ENCODE measurements at places on chromosomes 16 and 17. TPM values are rescaled to one million over a fixed set of nuclear protein-coding genes. Genes with fewer than 3 reads are reported as not detected.

DNA sequence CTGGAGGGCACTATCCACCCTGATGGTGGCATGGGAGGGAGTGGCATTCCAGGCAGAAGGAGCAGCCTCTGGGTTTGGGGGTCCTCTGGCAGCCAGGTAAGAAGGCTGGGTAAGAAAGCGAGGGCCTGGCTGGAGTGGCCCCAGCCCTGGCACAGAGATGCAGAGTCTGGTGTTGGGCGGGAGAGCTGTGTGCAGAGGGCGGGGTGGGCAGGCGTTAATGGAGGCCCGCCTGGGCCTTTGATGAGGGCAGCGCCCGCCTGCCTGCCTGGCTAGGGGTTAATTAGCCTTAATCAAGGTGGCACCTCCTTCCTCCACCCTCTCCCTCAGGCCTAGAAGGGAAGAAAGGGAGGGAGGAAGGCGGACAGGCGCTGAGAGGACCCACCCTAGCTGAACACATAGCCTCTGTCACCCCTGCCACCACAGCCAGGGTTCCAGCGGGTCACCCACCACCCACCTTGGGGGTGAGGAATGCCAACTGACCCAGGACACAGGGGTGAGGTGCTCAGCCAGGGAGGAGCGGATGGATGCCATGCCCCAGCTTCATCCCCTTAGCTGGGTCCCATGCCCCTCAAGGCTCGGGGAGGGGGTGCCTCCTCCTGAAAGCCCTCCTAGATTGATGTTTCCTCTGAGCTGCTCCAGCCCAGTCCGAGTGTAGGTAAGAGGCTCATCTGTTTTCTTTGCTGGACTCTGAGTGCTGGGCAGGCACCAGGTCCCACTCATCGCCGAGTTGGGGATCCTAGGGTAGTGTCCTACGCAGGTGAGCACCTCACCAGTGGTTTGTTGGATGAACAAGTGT lies 13.4 kb upstream of the FAM83G start:
- no peak for DNase-seq

DNA sequence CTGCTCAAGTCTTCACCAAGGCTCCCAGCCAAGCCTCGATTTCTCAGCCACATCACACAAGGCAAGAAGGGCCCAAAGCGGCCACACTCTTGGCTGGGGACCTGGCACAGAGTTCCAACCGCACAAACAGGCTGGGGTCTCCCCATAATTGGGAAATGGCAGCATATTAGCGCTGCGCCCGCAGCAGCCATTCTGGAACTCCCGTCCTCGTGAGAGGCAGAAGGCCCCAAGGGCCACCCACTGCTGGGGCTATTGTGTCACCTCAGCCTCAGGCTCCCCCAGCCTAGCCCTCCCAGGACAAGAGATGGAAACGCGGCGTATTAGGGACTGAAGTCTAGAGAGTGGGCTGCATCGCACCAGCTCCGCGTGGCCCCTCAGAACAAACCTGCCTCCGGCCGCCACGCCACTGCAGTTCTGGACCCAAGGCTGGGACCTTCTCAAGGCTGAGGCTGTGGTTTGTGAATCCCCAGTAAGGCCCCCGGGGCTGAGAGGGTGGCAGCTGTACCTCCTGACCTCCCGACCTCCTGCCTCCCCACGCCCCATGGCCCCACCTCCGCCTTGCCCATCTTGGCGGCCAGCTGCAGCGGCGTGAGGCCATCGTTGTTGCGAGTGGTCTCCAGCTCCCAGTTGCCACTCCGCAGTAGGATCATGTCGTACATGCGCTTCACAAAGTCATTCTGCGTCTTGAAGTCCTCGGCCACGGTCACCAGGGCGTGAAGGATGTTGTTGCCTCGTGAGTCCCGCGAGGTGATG lies 25.3 kb downstream of the TRPV3 start:
- no peak for DNase-seq

- DNase-seq = no peak
Observed at GRCh38 chr17:40615068-40615840, 32.4 kb downstream of the SMARCE1 start.

- no peak for DNase-seq
Observed at GRCh38 chr16:9159839-9160550, 68.6 kb downstream of the HAPSTR1 start.

GRCh38 chr16:68086860-68087268 lies 1.7 kb downstream of the NFATC3 start:
- DNase-seq = no peak

DNA sequence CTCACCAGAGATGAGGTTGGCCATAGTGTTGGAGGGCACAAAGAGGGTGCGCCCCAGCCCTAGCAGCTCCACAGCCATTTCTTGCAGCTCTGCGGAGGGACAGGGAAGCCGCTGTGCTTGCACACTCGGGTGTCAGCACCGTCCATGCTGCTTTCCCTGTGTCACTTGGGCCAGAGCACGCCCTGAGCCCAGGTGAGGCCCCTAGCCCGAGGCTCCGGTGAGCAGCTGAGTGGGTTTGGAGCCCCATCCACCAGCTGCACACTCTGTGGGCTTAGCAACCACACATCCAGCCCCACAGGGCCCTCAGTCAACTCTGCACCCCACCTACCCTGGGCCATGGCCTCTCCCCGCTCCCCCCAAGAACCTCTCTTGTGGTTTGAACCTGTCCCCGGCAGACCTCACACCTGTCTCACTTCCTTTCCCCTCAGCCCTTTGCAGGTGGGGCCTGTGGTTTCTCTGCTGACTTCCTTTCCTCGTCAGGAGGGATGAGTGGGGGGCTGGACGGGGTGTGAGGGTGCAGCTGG lies 20.7 kb downstream of the TMEM235 start:
- DNase-seq = peak; percentile 95

DNA sequence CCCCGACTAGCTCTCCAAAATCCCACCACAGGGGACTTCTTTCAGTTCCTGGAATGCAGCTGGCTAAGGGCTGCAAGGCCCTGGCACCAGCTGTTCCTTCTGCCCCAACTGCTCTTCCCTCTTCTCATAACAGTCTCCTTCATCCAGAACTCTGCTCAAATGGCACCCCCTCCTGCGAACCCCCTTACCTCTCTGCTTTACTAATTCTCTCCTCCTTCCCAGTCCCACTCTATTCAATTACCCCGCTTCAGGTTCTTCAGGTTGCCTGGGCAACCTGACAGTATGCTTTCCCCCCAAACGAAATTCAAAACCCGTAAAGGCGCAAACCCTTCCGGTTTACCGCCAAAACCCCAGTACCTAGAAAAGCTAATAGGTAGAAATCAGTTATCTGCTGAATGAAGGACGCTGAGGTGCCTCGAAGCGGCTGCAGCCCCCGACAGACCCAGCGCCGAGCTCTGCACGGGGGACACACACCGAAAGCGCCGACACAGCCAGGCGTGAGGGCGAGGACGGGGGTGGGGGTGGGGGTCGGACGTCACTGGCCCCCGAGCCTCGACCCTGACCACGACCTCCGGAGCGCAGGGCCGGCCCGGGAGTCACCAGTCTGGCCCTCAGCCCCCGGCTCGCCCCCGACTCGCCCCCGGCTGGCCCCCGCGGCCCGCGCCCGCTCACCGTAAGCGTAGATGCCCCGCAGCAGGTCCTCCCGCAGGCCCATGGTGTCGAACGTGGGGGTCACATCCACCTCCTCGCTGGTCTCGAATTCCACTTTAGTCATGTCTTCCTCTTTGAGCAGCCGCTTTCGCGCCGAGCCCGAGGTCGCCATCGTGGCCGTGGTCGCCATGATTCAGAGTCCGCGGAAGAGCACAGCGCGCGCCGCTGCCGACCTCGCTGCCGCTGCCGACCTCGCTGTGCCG lies 550 bp downstream of the EIF4A3 start:
- DNase-seq = peak; percentile 30

Gene DNAH9
- 0.09 TPM for total RNA-seq

All from thymus (tissue), 14 donors.